ENCODE measurements at places on chromosomes 1 and 21.

GRCh38 chr1:228400237-228400651 is 6.4 kb downstream of the TRIM11 start:
- DNase-seq: no peak

DNA sequence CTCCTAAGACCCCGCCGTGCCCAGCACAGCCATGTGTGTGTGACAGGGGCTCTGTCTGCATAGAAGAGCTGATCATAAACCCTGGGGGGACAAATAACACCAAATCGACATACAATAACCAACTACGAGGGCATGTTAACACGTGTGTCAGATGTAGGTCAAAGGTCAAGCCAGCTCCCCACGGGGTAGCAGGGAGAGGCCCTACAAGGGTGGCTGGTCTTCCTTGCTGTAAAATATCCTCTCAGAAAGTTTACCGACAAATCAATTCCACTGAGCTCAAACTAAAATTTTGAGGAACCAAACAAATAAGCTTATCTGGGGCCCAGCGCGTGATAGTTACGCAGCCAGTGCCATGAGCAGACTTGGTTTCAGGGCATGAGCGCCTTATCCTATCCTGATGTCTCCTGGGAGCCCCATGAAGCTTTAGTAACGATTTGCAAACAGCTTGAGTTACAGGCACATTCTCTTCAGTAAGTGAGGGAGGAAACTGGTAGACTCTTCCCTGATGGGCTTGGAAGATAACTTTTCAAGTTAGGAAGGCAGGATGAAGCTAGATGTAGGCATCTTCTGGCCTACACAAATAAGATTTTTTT is 2.7 kb upstream of the TMPRSS3 start:
- DNase-seq: no peak

GRCh38 chr21:34808569-34809204 is 139.9 kb downstream of the CLIC6 start:
- no peak for DNase-seq

DNA sequence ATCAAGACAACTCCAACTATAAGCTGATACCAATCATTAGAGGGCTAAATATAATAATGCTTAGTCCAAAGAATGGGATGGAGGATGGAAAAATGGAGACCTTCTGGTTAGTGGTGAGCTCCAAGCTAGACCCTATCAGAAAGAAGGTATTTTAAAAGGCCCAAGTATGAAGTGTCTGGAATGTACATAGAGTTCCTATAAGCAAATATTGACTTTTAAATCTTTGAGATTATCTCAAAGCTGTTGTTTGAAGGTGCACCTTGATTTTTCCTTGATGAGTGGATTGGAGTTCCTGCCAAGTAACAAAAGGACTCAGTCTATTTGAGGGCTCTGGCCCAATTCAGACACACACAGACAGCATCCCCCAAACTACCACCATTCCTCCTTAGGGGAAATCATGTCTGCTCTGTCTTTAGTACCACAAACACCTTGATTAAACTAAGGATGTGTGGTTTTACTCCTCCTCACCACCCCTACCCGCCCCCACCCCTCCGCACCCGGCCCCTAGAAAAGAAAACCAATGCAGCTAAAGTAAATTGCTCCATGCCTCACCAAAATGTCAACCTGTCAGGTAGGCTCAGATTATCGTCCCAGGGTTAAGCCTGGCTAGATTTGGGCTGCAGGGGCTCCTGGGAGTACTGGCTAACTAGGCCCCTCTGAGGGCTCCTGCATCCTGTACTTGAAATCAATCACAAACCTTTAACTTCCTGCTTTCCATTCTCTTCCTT is 59.4 kb downstream of the CDC7 start:
- no peak for DNase-seq

DNA sequence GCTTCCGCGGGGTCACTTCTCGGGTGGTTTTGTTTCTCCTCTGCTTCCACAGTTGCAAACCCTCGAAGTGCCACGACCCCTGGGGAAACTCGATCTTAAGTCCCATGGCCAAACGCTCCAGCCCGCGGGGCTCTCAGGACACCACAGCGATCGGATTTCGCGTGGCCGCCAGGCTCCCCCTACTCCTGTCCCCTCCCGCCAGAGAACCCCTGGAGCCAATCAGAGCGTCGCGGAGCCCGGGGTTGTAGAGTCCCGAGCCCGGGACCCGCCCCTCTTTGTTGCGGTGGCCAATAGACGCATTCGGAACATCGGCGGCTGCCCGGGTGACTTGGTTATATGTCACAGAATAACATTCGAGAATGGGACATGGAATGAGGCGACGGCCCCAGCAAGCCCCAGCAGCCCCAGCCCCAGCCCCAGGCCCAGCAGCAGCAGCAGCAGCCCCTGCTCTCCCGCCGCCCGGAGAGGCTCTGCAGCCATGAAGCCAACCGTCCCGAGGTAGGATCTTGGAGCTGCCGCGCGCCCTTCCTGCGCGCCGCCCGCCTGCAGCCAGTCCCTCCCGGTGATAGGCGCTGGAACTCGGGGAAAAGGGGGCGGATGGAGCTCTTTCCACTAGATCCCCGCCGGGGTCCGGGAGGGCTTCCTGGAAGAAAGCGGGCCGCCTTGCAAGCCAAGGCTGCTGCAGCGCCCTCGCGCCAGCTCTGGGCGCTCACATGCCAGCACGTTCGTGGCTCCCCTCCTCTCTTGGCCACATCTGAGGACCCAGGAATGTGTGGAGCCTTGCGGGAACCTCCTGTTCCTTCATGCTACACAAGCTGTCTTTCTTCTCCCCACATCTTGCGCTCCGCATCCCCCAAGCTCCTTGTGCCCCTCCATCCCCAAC is at the start of gene VASH2:
Gene VASH2, plus strand, starts transcription at position 299 of the 883 bp plus-strand sequence. CDS start 1,002 bp downstream, outside the sequence.
- peak; percentile 87 for DNase-seq

- DNase-seq: no peak
These were observed 5.6 kb downstream of the HYI start for GRCh38 chr1:43447891-43448708.

- no peak for DNase-seq
These were observed 84.7 kb downstream of the LHX9 start for GRCh38 chr1:198001776-198002408.
